MG63 (cell line): ENCODE measurements at places on chromosomes 5 and 9. TPM values are rescaled to one million over a fixed set of nuclear protein-coding genes. Genes with fewer than 3 reads are reported as not detected.

FABP6 gene
- total RNA-seq: 2.6 and 3.9 TPM in 2 replicates

HK3 gene
- total RNA-seq: not detected in 2 replicates

ZSWIM6 gene
- total RNA-seq: 1.3 and 3.3 TPM in 2 replicates

PKN3 gene
- 10.2 and 10.5 TPM in 2 replicates for total RNA-seq

ORM2 gene
- not detected in 2 replicates for total RNA-seq

IL5 gene
- not detected in 2 replicates for total RNA-seq

KIAA1191 gene
- total RNA-seq: 120 and 132 TPM in 2 replicates

GCNT4 gene
- 0.02 TPM in 1 of 2 replicates, not detected in the other for total RNA-seq

IL9 gene
- not detected in 2 replicates for total RNA-seq

TNFSF15 gene
- total RNA-seq: 0.20 and 0.42 TPM in 2 replicates

GBA2 gene
- total RNA-seq: 32.7 and 58.6 TPM in 2 replicates

ARL14EPL gene
- not detected in 2 replicates for total RNA-seq

PCDHGA3 gene
- not detected in 2 replicates for total RNA-seq

HTR1A gene
- total RNA-seq: not detected in 2 replicates

ZNF354B gene
- 6.9 and 15.8 TPM in 2 replicates for total RNA-seq

RAPGEF1 gene
- 19.0 and 31.3 TPM in 2 replicates for total RNA-seq

CTXN3 gene
- total RNA-seq: not detected in 2 replicates

LHX3 gene
- not detected in 2 replicates for total RNA-seq

NUTM2F gene
- total RNA-seq: not detected in 2 replicates

DEPDC1B gene
- total RNA-seq: 19.9 and 26.3 TPM in 2 replicates

SPRY4 gene
- 3.9 and 5.5 TPM in 2 replicates for total RNA-seq

LRRC19 gene
- total RNA-seq: not detected in 2 replicates

SLC36A2 gene
- not detected in 2 replicates for total RNA-seq

GBGT1 gene
- 7.2 and 7.6 TPM in 2 replicates for total RNA-seq

SH3PXD2B gene
- total RNA-seq: 4.4 and 15.2 TPM in 2 replicates

ANKRD31 gene
- total RNA-seq: not detected in 2 replicates

DIRAS2 gene
- total RNA-seq: not detected in 2 replicates

NUTM2G gene
- total RNA-seq: not detected in 2 replicates

ACOT12 gene
- total RNA-seq: not detected in 2 replicates

NOL8 gene
- total RNA-seq: 22.3 and 31.0 TPM in 2 replicates

SEPTIN8 gene
- total RNA-seq: 36.9 and 53.8 TPM in 2 replicates

EFNA5 gene
- 0.56 and 0.79 TPM in 2 replicates for total RNA-seq

SOHLH1 gene
- not detected in 2 replicates for total RNA-seq

ADAMTS12 gene
- 8.1 and 11.8 TPM in 2 replicates for total RNA-seq

LARP1 gene
- total RNA-seq: 30.4 and 36.5 TPM in 2 replicates

GTF3C5 gene
- 40.1 and 58.0 TPM in 2 replicates for total RNA-seq

FAM163B gene
- total RNA-seq: not detected in 2 replicates

MIGA2 gene
- total RNA-seq: 16.5 and 19.3 TPM in 2 replicates

EQTN gene
- not detected in 2 replicates for total RNA-seq

IFT74 gene
- total RNA-seq: 10.6 and 12.6 TPM in 2 replicates

FAM193B gene
- 17.5 and 22.3 TPM in 2 replicates for total RNA-seq

PCYOX1L gene
- total RNA-seq: 6.4 and 16.6 TPM in 2 replicates

SYK gene
- 4.9 and 7.9 TPM in 2 replicates for total RNA-seq

ZNF618 gene
- 3.4 and 3.6 TPM in 2 replicates for total RNA-seq

TLX3 gene
- not detected in 2 replicates for total RNA-seq

ZNF454 gene
- not detected in 2 replicates for total RNA-seq

PCDHGA5 gene
- not detected in 2 replicates for total RNA-seq

MEGF10 gene
- total RNA-seq: not detected in 2 replicates

TMEM174 gene
- not detected in 2 replicates for total RNA-seq

FRMD3 gene
- 1.1 TPM in 1 of 2 replicates, not detected in the other for total RNA-seq

MOB3B gene
- total RNA-seq: not detected in 2 replicates

PCDHGB6 gene
- not detected in 2 replicates for total RNA-seq

MLANA gene
- not detected in 2 replicates for total RNA-seq

PCDHA1 gene
- 0.10 TPM in 1 of 2 replicates, not detected in the other for total RNA-seq
